ENCODE measurements at places on chromosomes 6 and 20.

- no peak for DNase-seq
These were observed 100.0 kb upstream of the CITED2 start for GRCh38 chr6:139474145-139475108.

GRCh38 chr20:62551407-62552323 is 75.9 kb upstream of the GATA5 start:
- DNase-seq = no peak

- no peak for DNase-seq
These were observed 549.6 kb upstream of the CITED2 start for GRCh38 chr6:139923964-139924475.

DNA sequence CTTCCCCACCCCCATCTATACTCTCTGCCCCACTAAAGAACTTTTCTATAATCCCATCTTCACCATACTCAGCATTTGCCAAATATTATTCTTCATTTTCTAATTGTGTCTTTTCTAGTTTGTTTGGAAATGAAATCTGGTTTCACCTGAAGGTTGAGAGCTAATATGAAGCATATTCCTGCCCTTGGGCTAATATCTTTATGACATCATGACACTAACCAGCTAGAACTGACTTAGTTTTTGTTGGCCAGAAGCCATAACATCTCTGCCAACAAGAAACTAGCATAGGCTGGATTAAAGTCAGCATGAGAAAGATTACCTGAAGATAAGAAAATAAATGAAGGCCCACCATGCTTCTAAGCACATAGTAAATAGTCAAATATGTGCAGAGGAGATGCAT is 16.7 kb downstream of the UNC5CL start:
- no peak for DNase-seq

- DNase-seq = no peak
These were observed 24.4 kb downstream of the CEP250 start for GRCh38 chr20:35479798-35480197.

DNA sequence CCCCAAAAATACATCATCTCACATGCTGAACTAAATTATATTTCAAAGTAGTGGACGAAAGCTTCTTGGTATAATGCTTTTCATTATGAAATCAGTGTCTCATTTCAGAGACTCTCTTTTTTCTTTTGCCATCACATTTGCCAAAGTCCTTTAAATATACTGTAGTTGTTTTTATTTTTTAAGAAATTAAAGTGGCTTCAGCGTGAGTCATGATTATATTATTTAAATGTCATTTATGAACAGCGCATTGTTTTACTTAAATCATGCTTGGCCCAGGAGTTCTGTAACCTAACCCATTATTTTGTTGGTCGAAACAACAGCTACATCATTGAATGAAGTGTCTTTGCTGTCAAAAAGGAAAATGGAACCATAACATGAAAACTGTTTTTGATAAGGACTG is 100.9 kb downstream of the CD109 start:
- DNase-seq = no peak

GRCh38 chr6:103178193-103178592 is 1681.5 kb downstream of the HACE1 start:
- no peak for DNase-seq

GRCh38 chr20:4067600-4068261 is 52.4 kb upstream of the RNF24 start:
- DNase-seq = no peak

- DNase-seq = no peak
These were observed 129.0 kb downstream of the PHACTR3 start for GRCh38 chr20:59733351-59733750.

DNA sequence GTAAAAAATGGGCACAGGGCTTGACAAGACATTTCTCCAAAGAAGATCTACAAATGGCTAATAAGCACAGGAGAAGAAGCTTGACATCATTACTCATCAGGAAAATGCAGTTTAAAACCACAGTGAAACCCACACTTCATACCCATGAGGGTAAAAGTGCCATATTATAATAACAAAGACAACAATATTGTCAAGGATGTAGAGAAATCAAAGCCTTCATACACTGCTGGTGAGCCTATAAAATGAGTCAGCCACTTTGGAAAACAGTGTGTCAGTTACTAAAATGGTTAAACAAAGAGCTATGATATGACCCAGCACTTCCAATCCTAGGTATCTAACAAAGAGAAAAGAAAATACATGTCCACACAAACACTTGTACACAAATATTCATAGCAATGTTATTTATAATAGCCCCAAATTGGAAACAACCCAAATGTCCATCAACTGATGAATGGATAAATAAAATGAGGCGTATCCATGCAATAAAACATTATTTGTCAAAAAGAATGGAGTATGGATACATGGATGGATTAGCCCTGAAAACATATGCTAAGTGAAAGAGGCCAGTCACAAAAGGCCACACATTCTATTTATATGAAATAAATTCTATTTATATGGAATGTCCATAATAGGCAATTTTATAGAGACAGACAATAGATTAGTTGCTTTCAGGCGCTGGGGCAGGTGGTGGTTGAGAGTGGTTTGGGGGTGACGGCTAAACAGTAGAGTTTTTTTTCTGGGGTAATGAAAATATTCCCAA is 11.5 kb upstream of the IL20RA start:
- no peak for DNase-seq

DNA sequence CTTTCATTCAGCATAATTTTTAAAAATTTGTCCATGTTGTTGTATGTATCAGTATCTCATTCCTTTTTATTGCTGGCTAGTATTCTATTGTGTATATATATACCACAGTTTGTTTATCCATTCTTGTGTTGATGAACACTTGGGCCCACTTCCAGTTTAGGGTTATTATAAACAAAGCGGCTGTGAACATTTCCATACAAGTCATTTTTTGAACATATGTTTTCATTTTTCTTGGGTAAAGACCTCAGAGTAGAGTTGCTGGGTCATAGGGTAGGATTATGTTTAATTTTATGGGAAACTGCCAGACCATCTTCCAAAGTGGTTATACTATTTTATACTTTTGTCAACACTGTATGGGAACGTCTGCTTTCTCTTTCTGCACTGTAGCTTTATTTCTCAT is 55.3 kb downstream of the RBM24 start:
- no peak for DNase-seq

DNA sequence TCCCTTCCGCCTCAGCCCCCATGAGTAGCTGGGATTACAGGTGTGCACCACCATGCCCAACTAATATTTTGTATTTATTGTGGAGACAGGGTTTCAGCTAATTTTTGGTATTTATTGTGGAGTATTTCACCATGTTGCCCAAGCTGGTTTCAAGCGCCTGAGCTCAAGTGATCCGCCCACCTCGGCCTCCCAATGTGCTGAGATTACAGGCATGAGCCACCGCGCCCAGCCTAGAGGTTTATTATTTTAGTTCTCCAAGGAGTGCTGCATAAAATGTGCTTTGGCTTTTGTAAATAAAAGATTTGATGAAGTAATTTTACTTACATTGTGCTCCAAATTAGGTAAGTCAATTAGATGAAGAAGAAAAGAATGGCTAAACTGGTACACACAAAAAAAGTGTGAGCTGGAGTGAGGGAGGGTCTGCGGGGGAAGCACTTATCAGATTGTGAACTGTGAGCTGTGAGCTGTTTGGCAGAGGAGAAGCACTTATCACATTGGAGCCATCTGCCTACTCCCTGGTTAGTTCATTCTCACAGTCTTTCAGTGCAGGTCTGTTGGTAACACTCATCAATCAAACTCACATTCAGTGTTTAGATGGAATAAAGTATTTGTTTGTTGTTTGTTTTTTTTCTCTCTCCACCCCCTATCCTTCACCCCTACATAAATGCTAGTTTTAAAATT is 398.0 kb downstream of the EPHA7 start:
- no peak for DNase-seq

GRCh38 chr6:52591832-52592231 is 15.0 kb upstream of the TRAM2 start:
- DNase-seq = no peak

GRCh38 chr6:16163535-16164300 is 34.8 kb downstream of the MYLIP start:
- DNase-seq = no peak

GRCh38 chr20:3692706-3693294 is 11.0 kb upstream of the ADAM33 start:
- DNase-seq = no peak

- DNase-seq = no peak
These were observed 43.6 kb upstream of the ASCC3 start for GRCh38 chr6:100924534-100925227.

GRCh38 chr20:59738851-59739250 is 134.5 kb downstream of the PHACTR3 start:
- DNase-seq = no peak

DNA sequence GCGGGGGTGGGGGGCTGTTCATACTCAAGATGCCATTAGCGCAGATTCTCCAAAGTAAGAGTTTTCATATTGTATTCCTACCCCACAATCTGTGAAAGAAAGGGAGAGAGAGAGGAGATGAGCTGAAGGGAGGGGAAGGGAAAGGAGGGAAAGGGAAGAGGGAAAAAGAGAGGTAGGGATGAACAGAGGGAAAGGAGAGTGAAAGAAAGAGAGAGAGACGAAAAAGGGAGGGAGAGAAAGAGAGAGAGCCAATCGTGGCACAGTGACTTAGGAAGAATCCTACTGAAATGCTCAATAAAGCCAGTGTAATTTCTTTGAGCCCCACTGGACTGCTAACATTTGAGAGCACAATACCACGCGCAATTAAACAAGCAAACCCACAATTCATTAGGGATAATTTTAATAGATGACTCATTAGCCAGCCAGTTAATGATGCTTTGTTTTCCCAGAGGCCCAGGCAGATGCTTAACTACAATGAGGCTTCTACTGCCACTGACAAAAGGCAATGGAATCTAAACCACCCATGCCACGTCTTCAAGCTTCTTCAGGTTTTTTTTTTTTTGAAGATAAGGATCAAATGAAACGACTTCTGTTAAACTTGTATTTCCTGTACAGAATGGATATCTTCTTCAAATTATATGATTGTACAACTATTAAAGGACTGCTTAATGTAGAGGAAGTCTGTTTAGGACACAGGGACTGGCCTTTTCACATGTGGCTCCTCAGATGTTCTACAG is 306.8 kb downstream of the FOXC1 start:
- DNase-seq = no peak

- no peak for DNase-seq
These were observed 16.5 kb upstream of the HLA-A start for GRCh38 chr6:29925727-29926412.

- no peak for DNase-seq
These were observed 111.6 kb downstream of the EPHA7 start for GRCh38 chr6:93307505-93308409.

GRCh38 chr6:89927264-89927663 is 33.0 kb downstream of the GJA10 start:
- no peak for DNase-seq

GRCh38 chr6:84249724-84250123 is 22.3 kb upstream of the CEP162 start:
- no peak for DNase-seq

DNA sequence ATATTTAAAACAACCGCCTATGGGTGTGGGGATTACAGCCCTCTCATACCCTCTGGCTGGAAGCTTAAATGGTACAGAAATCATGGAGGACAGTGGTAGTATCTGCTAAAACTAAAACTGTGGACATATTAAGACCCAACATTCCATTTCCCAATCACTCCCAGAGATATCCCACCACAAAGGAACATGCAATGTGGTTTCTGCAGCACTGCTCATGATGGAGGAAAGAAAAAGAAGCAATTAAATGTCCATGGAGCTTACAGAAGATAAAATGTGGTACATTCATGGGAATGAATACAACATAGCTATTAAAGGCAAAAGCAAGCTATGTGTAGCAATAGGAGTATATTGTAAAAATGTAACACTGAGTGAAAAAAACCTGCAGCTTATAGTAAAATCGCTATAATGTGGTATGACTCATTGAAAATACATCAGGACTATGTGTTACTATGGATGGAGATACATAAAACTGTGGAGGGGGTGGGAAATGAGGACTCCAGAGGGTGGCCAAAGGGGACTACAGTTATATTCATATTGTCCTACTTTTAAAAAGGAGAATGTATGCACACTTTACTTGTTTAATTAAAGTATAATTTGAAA is 22.9 kb upstream of the NNAT start:
- no peak for DNase-seq

DNA sequence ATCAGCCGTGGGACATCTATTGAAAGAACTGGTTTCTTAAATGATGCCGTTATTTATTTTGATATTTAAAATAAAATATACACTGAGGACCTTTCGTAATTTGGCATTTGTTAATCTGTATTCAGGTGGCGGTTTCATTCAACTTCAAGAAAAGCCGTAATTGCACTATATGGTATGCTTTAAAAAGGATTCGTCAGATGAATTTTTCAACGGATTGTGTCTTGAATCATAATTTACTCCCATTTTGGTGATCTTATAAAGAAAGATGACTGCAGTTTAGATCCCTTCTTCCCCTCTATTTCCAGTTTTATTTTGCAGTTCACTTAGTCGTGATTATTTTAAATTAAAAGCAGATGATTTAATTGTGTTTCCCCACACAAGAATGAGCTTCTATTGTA is 761 bp downstream of the KLHL32 start:
- DNase-seq = no peak

GRCh38 chr20:2109425-2110210 is 8.0 kb downstream of the STK35 start:
- no peak for DNase-seq

DNA sequence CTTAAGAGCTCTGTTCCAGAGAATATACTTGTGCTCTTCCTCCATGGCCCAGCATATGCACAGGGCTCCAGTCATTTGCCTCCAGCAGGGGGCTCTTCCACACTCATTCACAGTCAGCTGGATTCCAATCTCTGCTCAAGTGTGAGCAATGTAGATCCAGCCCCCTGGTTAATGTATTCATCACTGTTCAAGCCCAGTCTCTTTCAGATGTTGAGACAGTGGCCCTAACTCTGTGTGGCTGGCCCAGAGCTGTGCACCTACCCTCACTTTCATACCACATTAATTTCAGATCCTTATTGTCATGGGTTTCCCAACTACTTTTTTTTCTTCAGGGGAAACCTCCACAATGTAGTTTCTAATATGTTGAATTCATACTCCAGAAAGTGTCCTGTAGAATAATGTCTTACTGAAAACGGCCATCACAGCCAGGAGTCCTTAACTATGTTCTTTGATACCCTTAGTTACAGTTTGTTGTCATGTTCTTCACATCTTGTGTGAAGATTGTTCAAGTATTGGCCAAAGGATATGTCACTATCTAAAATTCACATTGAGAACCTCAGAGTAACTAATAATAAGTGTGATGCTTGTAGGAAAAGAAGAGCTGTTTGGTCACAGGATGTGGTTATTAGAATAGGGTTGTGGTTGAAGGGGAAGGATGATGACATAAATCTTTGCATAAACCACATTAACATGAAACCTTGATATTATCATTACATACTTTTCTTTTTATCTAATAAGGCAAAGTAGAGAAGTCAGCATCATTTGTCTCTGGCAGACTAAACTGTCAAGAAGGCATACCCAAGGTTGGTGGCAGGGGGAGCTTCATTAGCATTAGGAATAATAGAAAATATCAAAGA is 14.4 kb upstream of the HLA-DQA1 start:
- no peak for DNase-seq

DNA sequence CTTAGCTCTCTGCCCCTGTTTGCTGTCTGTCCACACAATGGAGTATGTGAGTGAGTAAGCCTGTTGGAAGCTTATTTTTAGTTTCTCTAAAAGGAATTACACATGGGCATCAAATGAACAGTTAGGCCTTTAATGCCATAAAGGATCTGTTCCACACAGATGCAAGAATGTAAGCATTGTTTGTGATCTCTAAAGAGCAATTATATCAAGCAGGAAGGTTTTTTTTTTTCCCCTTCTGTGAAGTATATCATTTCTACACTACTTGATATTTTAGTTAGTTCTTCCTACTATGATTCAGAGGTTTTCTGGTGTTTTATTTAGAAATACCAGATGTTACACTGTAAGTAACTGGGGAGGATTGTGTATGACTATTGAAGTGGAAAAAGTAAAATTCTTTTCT is 627.5 kb downstream of the COL12A1 start:
- no peak for DNase-seq

Data from left forelimb (tissue), 1 donor.